Stimulated activated CD4-positive, alpha-beta T cell treated with anti-CD3 and anti-CD28 coated beads, Interleukin-12 subunit alpha, Interleukin-12 subunit beta, amount 100 ng/mL, for 24 hours (primary cell): ENCODE measurements at places on chromosomes 16 and 17.

GRCh38 chr17:13266606-13267005, 248.8 kb upstream of the ELAC2 start:
- no peak for DNase-seq

- DNase-seq, result no peak
Observed at GRCh38 chr16:23905027-23905426, 69.2 kb downstream of the PRKCB start.

DNA sequence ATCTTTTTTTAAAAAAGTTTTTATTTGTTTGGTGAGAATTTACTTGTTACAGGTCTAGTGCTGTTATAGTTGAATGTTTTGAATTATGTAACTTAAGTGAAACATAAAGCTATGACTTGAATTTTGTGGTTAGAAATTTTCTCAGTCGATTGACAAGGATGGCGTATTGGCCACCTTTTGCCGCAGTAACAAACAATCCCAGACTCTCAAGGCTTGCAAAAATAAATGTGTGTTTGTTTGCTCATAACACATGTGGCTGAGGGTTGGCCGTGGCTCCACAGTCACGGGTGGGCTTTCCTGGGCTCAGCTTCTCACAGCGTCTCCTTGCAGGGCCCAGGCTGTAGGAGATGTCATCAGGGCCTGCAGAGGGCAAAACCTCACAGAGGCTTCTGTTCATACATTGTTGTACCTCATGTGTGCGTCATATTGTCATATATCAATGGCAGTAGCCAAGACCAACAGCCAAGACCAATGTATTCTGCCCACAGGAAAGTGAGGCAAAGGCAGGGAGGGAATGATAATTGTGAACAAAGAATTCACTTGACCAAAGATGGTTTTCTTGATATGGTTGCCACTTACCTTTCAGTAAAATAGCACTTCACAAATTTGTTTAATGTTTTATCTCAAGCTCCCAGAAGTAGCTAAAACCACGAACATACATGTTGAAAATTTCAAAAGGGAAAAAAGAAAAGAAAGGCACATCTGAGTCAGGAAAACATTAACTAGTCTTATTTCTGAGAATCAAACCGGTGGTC, 93.5 kb downstream of the WWOX start:
- DNase-seq, result no peak

- DNase-seq, result no peak
Observed at GRCh38 chr17:42133461-42134041, 10.9 kb downstream of the HSPB9 start.

DNA sequence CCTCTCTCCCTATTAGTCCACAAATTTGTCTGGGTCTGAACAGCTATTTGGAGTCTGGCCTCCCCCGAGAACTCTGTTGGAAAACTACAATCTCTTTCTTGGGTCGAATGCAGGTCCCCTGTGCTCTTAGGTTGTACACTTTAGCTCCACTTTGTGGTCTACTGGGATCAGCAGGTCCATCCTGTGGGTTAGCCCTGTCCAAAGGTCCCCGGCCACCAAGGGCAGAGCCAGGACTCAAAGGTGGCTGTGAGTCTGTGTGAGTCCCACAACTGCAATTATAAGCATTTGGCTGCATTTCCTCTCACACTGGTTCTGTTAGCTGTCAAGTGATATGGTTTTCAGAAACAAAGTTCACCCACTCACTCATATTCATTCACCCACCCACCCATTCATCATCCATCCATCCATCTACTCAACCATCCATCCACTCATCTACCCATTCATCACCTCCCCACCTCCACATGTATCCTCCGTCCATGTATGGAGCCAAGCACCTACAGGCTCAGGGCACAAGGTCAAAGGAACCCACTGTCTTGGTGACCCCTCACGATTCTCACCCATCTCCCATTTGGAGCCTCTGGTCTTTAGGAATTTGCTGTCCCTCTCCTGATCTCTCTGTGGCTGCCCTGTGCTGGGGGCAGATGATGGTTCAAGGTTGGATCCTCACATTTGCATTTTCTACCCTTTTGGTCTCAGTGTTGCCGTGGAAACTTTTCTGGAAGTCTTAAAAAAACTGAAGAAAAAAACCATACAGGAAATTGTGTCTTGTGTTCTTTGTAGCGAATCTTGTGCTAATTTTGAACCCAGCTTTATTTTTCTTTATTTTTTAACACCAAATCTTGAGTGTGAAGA, 45.8 kb downstream of the IRF8 start:
- no peak for DNase-seq
